Activated CD4-positive, alpha-beta T cell treated with anti-CD3 and anti-CD28 coated beads, Interleukin-2, amount 50 U/mL, for 4 hours (primary cell): ENCODE measurements at places on chromosomes 6 and 20.

GRCh38 chr6:28738396-28738765, 185.4 kb downstream of the TRIM27 start:
- DNase-seq, result no peak

- peak; percentile 28 for DNase-seq
Measured at GRCh38 chr6:26250698-26251044, 114.3 kb upstream of the BTN3A2 start.

DNA sequence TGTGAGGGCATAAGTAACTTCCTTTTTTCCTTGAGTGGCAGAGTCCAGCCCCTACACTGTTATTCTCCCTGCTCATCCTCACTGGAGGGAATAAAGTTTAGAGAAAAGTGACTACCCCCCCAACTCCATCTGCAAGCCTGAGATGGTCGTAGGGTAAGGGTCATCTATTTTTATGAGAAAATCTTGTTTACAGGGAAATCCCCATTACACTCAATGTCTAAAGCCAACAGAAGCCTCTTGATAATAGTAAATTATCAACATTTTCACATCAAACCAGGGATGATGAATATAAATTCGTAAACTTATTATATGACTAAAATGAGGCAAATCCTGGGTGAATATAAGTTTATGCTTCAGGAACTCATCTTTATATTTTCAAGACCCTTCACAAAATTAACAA, 174.0 kb upstream of the KCNK16 start:
- DNase-seq, result no peak

DNA sequence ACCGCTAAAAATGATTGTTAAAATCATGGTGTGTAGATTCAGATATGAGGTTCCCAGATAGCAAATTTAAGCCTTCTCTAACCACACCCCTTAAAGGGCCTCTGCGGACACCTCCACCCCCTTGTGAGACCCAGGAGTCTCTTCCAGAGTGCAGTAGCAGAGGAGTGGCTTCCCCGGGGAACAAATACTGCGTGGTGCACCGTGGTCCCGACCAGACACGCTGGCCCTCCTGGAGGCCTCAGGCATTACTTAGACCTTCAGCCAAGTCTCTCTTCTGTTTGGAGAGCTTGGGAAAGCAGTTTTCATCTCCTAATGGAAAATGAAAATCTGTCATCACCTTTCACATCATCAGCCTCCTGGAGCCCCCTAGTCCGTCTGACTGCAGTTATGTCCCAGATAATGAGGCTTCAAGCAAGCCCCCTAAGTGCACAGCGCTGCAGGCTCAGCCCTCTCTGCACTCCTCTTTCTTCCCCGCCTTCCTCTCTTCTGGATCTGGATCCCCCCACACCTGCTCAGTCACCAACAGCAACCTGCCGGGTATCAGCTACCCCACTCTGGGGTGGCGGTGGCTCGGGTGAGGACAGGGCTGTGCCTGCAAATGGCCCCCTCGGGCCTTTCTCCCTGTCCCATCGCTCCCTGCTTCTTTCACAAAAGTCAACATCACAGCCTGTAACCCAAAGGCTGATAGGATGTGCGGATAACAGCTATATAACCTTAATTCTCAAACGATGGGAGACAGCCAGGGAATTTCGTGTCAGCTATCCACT, 58.8 kb upstream of the TAGAP start:
- DNase-seq, result no peak

- no peak for DNase-seq
Measured at GRCh38 chr20:64033981-64034493, 1.9 kb upstream of the C20orf204 start.

DNA sequence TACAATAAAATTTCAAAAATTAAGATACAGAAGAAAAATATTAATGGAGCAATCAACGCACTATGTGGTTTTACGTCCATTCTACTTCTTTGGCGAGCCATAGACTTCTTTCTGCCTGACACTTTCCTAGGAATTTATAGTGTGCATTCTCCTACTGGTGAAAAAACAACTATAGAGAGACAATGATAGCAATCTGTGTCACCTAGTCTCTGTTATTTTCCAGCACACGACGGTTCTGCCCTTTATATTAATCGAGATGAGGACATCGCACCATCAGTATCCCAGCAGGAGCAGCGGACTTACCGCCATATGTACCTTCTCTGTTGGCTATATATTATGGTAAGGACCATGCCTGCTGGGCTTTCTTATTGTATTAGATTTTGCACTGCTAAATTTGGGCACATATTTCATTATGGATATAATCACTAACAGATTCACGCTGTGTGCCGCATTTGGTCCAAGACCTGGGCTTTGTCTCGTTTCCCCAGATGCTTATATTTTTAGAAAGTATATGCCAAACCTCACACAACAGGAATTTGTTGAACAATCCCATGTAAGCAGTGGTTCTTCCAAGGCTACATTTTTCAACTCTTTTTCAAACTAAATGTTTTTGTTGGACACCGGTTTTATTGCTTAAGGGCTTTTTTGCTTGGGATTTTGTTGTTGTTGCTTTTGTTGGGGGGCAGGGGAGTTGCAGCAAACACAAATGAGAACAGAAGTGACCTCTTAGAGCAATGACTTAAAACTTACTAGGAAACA, 166.4 kb downstream of the ADAT2 start:
- DNase-seq, result no peak

GRCh38 chr6:52571099-52571755, 5.6 kb downstream of the TRAM2 start:
- no peak for DNase-seq

DNA sequence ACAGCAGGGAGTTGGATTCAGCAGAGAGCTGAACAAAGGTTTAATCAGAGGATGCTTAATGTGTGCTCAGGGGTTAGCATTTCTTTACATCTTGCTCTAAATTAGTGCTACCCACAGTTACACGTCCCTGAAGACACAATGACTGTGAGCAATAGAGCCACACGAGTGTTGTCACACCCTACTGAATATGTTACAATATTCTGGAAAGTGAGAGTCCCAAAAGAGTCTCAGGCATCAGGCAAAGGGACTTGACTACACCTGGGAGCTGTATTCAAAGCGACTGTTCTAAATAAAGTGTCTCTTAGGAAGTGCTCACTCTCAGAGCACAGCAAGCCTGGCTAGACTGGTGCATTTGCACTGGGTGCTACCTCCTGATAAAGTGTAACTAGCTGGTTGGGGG, 108.7 kb downstream of the GRM4 start:
- DNase-seq, result no peak

- no peak for DNase-seq
Measured at GRCh38 chr20:6663104-6663503, 104.4 kb upstream of the BMP2 start.

GRCh38 chr6:897528-898207, 204.7 kb upstream of the EXOC2 start:
- DNase-seq, result no peak

DNA sequence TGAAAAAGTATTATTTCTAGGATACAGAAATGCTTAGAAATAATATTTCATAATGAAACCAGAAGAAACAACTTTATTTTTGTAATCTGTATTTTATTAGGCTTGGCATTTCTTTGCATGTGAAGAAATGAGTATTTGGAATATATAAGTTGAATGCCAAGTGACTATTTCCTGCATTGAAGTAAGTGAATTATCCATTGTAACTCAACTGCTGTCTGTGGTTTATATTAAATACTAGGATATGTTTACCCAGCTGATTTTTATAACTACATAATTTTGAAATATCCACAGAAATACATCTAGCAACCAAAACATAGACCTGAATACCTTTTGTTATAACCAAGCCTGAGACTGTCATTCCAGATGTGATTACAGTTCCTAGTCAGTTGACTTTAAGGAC, 207.6 kb downstream of the THBS2 start:
- no peak for DNase-seq

- DNase-seq, result no peak
Measured at GRCh38 chr20:7665376-7665775, 274.9 kb downstream of the HAO1 start.

- DNase-seq, result no peak
Measured at GRCh38 chr20:42475773-42476172, 713.9 kb downstream of the PTPRT start.

- no peak for DNase-seq
Measured at GRCh38 chr6:136604328-136604825, 54.2 kb upstream of the MAP7 start.

- DNase-seq, result no peak
Measured at GRCh38 chr20:4167261-4168021, 152.1 kb upstream of the RNF24 start.

- DNase-seq, result no peak
Measured at GRCh38 chr6:27452496-27452897, 20.4 kb downstream of the ZNF184 start.

DNA sequence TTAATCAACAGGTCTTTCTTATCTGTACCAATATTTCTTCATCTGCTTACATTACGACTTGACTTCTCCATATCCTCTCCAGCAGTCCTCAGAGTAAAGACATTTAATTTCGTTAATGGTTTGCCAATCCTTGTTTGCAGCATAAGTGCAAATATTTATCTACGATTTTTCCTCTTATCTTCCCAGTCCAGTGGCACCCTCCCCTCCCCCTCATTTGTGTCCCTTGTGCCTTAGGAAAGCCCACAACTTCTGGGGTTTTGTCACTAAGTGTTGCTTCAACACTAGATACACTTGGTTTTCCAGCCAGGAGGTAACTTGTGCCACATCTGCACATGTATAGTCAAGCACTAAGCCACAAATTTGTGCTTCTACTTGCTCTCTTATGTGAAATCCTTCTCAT, 327.2 kb downstream of the CBLN4 start:
- DNase-seq, result no peak

DNA sequence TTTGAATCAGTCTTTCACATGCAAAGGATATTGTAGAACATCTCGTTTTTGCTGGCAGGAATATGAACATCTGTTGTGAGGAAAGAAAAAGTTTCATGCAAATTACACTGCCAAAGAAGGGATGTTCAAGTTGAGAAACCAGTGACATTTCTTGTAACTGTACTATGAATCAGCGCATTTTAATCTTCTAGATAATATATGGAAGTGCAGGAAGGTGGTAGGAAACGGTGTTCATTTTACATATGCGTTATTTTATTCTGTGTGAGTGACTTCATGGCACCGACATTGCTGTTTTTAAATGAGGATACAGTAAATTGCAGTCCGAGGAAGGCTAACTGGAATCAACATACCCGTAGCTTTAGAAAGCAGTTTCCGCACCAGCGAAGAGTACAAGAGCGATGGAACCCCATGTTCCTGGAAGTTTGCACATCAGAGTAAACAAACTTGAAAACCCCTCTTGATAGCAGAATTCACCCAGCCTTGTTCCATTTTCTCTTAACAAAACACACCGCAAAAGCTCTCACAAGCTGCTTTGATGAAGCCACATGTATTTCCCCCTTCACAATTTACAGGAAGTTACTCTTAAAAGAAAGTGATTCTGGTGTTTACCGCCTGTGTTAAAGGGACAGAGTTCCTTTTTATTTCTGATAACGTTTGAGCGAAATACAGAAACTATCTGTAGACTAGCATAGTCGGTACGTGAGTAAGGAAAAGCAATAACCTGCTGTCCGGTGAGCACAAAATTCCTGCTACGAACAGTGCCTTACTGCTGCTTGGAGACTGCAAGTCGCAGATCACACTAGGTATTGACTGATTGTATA, 11.5 kb downstream of the PRDM1 start:
- DNase-seq, result peak; percentile 41

DNA sequence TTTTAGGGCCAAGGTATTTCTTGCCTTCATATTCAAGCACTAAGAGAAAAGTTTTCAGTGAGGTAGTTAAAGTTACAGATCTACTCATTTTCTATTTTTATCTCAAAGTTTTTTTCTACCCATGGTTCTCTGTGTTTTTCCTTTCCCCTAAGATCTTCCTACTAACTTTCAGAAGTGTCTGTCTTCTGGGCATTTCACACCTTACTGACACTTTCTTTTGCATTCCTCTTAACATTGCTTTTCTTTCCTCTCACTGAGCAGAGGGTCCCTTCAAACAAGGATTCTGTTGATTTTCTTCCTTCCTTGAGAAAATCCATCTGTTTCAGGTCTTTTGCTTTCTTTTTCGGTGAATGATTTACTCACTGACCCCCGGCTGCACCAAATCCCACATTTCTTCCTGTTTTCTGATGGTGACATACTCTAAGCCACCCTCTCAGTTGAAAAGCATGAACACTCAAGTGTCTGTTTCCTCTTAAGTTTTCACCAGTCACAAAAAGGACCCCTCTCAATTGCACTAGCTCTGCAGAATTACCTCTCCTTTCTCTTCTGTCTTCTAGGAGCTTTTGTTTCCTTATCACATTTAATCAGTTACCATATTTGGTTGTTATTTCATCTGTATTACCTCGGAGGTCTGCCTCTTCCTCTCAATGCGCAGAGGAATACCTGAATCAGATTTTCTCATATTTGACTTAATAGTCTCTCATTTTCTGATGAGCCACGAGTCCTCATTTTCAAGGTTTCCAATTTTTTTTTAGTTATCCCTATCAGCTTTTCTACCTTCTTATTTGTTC, 73.5 kb upstream of the RNF217 start:
- no peak for DNase-seq

DNA sequence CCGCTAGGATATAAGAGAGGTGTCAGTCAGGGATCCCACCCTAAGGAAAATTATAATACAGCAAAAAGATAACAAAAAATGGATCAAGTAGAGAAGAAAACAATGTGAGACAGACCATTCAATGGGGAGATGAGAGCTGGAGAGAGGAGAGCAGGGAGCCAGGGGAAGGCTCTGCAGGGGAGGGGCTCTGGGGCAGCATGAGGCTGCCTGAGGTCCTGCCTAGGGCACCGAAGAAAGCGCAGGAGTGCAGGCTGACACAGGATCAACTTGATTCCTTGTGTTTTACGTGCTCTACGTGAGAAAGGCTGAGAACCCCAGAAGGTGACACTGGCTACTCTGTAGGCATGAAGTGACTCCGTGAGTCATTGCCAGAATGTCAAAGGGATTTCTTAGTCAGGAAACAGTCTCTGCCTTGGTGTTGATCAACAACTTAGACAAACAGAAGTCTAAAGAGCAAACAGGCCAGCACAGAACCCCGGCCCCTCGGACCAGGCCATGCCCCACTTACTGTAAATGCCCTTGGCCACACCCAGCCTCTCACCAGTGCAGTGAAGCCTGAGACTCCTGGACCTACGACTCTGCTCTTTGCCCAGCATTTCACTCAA, 290.1 kb upstream of the PRDM1 start:
- DNase-seq, result no peak

DNA sequence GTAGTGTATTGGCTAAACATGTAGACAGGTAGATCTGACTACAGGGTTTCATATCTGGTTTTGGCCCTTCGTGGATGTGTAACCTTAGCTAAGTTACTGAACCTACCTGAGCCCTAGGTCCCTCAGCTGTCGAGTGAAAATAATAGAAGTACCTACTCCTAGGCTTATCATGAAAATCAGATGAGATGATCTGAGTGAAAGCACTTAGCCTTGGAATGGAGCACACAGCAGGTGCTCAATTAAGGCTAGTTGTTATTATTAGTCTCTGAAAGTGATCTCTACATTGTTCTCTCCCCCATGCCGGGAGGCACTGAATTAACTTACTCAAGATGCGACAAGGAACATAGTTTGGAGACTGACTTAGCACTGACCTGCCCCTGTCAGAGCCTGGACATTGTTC, 174.7 kb upstream of the ZNF217 start:
- no peak for DNase-seq

GRCh38 chr6:2507016-2507415, 243.7 kb downstream of the MYLK4 start:
- no peak for DNase-seq
